ENCODE measurements at places on chromosomes 2 and 18.

- DNase-seq, result no peak
These were observed 12.7 kb upstream of the MTERF4 start for GRCh38 chr2:241114836-241115235.

DNA sequence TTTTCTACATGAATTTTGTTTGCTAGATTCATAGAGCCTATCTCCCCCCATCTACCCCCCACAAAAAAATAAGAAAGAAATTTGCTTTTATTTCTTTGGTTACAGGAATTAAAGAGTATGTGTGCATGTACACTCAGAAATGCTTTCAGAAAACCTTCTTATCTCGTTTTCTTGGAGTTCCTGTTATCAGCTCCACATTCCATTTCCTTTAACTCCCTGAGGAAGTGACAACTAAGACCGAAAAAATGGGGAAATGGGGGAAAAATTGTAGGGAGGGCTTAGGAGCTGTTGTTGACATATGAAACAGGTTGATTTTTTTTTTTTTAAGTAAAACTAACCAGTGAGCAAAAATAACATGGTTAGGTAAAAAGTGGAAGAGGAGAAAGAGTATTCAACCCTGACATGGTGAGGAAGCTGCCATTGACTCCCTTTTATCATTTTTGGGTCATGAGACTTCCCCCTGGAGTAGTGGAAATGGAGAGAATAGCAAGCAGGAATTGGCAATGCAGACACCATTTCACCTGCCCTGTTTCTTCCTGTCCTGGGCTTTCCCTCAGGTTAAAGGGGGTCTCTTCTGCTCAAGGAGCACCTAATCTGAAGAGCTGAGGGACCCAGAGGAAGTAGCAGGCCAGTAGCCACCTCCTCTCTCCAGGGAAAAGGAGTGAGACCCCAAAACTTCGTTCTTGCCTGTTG lies 93.5 kb downstream of the OSBPL6 start:
- no peak for DNase-seq

DNA sequence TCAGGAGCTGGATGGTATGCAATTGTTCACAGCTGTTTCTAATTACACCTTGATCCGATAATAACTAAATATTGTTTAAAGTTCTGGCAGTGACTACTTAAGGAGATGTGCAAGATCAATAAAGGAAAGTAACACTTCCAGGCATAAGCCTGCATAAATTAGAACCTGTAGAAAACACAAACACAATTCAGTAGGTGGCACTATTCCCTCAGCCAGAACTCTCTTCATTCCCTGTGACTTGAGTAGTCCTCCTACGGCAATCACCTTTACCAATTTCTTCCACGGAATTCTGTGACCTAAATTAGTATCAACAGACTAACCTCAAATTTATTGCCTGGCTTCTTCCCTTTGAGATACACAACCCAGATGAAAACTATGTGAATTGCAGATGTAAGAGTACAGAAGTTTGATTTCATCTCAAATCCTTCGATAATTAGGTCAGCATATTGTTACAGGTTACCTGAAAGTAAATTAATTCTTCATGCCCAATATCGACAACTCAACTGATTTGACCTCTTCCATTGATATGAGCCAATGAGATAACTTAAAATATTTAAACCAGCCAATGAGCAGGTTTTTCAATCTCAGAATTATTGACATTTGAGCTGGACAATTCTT lies 137.8 kb downstream of the PID1 start:
- DNase-seq, result no peak

DNA sequence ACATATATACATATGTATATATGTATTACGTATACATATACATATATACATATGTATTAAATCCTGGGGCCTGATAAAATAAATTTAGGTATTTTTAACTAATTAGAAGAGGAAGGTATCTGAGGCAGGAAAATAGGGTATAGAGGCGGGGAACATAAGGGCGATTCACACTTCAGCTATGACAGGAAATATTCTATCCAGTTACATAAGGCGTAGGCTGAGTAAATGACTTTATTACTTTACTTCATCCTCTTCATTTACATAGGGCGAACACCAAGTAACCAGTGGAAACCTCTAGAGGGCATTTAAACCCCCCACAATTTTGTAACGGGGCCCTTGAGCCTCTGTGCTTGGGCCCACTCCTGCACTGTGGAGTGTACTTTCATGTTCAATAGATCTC lies 167.5 kb downstream of the SOCS6 start:
- DNase-seq, result no peak
